ENCODE measurements at places on chromosomes 13 and 19.

- DNase-seq = no peak
Observed at GRCh38 chr13:109154146-109154545, 524.7 kb downstream of the MYO16 start.

- no peak for DNase-seq
Observed at GRCh38 chr13:93477238-93477637, 250.6 kb downstream of the GPC6 start.

GRCh38 chr13:49097374-49097773 is 121.7 kb downstream of the FNDC3A start:
- DNase-seq = no peak

GRCh38 chr13:46168341-46168740 is 13.6 kb downstream of the LCP1 start:
- no peak for DNase-seq

GRCh38 chr13:77353995-77354394 is 27.1 kb upstream of the MYCBP2 start:
- DNase-seq = no peak

Data from amygdala (tissue), 56 donors.